Naive thymus-derived CD8-positive, alpha-beta T cell (primary cell): ENCODE measurements at places on chromosomes 3 and 15.

- no peak for DNase-seq
Measured at GRCh38 chr3:196640297-196641018, 964 bp downstream of the NRROS start.

GRCh38 chr15:72365844-72366243, 10.0 kb downstream of the HEXA start:
- DNase-seq, result peak; percentile 49

DNA sequence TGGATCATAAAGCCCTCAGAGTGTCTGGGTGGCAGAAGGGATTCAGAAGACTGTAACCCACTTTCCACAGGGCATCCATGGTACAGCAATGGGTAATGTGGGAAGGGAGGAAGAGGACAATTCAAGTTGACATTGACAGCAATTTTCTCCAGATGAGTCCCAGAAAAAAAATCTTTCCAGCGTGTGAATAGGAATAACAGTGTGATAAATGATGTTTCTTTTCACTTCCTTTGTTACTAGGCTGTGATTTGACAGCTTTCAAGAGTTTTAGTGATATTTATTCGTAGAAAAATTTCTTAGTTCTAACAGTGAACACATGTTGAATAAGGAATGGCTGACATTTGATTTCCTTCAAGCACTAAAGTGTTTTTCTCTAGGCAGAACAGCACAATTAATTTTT, 186.4 kb downstream of the CADPS start:
- DNase-seq, result no peak

- DNase-seq, result no peak
Measured at GRCh38 chr15:39573844-39574243, 7.0 kb upstream of the THBS1 start.

DNA sequence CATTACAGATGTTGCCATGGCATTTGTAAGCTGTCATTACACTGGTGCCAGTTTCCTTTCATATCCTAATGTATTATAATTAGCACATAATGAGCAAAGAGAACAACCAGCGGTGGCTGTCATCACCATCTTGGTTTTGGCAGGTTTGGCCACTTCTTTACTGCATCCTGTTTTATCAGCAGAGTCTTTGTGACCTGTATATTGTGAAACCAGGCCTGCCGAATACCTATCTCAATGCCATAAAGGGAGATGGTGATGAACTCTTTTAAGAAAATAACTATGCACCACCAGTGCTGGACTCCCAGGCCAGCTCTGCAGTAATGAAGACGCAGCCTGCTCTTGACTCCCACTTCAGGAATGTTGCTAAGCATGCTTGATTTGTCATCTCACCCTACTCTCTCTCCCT, 458.1 kb upstream of the NR2F2 start:
- DNase-seq, result no peak

- DNase-seq, result no peak
Measured at GRCh38 chr15:96325541-96326327, 4.8 kb upstream of the NR2F2 start.

GRCh38 chr3:176574786-176575185, 622.5 kb downstream of the TBL1XR1 start:
- no peak for DNase-seq

DNA sequence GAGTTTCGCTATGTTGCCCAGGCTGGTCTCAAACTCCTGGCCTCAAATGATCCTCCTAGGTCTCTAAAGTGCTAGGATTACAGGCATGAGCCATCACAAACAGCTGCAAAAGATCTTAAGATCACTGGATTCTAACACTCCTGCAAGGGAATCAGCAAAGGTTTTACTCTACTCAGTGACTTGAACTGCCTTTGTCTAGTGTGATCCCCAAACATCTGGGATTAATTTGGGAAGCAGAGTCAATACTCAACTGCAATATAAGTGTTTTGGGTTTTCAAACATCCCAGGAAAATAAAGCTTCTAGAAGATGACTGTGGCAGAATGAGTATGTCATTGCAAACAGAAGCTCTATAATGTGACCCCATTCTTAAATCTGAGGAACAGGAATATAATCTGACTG, 7.2 kb downstream of the SPG21 start:
- DNase-seq, result no peak

DNA sequence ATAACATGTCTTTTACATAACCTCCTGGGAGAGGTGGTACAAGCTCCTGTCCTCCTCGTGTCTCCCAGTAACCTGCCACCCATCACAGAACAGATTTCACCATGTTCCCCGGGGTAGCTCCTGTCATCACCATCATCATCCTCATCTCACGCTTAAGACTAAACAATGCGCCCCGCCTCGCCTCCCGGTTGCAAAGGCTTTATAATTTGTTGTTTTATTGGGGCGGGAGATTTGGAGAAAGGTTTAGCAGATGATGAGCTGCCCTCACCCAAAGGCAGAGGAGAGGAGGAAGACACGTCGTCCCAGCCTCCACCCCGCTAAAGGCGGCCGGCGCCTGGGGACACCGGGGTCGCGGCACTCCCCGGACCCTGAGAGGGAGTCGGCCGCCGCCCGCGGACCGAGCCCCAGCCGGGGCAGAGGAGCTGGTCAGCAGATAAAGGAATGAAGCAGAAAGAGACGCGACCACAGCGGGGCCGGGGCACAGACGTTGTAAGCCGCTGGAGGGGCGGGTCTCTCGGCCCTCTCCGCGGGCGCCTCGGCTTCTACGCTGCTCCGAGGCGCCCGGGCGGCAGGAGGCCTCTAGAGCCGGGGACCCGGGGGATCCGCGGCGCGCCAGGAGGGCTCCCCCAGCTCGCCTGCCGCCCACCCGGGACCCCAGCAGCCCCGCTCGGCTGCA, 589 bp downstream of the HERC1 start:
- DNase-seq, result peak; percentile 37

DNA sequence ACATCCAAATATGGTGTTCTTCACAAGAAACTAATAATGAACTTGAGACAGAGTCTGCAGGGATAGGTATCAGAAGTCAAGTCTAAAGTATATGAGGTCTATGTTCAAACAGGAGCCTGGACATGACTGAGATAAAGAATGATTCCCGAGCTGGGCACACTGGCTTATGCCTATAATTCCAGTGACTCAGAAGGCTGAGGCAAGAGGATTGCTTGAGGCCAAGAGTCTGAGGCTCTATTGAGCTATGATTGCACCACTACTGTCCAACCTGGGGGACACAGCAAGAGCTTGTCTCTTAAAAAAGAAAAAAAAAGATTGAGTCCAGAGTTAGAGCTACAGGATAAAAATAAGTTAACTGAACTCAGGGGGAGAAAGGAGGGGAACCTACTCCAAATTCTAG, 246.5 kb downstream of the LRRN1 start:
- no peak for DNase-seq

DNA sequence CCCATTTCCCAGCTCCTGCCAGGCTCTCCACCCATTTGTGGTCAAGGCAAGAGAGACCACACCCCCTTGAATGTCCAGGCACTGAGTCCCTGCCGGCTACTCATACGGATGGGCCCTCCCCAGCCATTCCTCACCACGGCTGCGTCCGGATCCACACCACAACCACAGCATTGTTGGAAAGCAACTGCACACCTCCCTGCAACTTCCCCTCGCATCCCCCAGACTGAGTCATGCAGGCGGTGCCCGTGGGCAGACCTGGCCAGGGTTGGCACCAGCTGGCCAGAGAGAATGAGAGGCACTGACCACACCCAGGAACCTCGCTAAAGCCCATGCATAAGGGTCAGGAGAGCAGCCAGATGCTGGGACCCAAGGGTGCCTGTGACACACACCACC, 30.5 kb downstream of the LOXL1 start:
- DNase-seq, result no peak

DNA sequence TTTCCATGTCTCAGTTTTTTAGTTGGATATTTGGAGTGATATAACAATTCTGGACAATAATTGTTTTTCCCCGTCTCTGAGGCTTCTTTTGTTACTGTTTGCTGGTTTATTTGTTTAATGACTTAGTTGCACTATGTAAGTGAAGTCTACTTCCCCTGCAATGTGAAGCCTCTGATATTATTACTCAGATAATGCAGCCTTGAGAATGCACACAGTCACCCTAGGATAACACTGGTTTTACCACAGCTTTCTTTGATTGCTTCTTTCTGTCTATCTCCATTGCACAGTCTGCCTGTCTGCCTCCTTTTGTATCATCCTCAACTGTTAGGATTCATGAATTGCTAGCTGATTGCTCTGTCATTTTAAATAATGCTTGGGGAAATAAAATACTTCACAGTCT, 208.7 kb upstream of the ROBO1 start:
- no peak for DNase-seq

- no peak for DNase-seq
Measured at GRCh38 chr15:90872486-90873184, 4.2 kb downstream of the FURIN start.

DNA sequence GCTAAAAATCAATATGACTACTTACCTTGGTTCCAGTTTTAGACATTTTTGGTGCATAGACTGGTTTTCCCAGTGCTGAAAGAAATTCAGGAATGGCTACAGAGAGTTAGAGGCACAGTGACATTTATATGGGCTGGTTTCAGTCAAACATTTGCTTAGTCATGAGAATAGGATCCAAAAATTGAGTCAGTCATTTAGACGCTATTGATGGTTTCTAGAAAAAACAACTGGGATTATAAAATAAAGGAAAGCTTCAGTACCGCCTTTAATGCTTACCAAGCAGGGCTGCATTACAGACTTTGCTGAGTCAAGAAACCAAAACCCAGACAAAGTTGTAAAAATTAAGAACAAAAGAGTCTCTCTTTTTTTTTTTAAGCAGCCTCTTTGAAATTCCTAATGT, at the start of gene CRYGS:
Gene CRYGS (minus strand): TSS at position 100 of the 400 bp plus-strand sequence. CDS start 54 bp downstream, at position 46.
- no peak for DNase-seq

DNA sequence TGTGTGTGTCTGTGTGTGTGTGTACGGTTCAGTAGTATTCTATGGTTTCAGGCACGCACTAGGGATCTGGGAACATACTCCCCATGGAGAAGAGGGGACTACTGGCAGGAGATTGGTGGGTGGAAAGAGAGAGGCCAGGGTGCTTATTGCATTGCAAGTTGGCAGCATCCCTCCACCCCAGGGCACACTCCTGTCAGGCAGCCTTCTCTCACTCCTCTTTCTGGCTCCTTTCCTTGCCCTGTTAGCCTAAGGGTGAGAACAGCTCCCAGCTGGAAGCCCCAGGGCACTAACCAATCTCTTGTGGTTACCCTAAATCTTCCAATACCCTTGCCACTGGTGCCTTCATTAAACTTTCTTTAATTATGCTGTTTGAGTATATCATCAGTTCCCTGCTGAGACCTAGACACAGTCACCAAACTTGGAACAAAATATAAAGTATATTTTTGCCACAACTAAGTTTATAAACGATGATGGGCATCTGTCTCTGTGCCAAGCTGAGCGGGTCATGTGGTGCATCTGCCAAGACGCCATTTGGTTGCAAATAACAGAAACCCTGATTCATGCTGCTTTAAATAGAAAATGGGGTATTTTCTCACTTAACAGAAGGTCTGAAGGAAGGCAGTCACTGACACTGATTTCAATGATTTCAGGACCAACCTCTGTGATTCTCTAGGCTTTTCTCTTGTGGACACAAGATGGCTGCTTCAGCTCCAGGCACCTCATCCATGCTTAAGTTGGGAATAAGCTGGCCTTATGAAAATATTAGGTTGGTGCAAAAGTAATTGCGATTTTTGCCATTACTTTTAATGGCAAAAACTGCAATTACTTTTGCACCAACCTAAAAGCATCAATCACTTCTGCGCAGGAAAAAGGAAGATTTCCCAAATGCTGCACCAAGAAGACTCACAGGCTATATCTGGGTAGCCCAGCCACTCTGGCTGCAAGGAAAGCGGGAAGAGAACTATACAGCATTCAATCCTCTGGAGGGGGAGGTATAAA, 476.9 kb upstream of the PROK2 start:
- no peak for DNase-seq

DNA sequence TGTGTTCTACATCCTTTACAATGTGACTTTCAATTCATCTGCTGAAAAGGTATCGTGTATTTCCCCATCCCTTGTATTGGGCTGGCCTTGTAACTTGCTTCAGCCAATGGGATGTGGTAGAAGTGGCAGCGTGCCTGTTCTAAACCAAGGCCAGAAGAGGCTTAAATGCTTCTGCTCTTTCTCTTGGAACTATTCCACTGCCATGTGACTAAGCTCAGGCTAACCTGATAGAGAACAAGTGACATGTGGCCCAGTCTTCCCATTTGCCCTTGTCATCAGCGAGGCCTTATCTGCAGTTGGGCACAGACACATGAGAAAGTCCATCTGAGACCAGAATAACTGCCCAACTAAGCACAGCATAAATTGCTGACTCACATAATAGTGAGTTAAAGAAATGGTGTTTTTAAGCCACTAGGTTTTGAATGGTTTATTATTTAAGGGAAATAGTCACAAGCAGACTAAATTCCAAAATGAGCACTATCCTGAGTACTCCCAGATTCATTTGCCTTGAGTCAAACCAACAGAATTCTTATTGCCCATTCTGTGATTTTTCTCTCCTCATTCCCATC, 230.2 kb downstream of the CPNE4 start:
- no peak for DNase-seq

DNA sequence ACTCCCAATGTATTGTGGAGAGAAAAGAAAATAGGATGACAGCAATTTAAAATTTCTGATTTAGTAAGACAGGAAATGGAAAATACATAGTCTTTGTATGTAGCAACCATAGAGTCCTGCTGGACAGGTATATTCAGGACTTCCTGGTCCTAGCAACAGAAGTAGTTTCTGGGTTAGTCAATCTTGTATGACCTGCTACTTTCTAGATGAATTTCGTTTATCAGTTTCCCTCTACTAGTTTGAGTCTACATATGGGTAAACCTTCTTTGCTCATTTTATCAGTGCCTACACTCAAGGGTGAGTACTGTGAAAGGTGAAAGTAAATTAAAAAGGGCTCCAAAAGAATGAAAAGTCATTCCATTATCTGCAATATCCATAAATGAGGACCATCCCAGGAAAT, 309.8 kb downstream of the UNC13C start:
- no peak for DNase-seq

DNA sequence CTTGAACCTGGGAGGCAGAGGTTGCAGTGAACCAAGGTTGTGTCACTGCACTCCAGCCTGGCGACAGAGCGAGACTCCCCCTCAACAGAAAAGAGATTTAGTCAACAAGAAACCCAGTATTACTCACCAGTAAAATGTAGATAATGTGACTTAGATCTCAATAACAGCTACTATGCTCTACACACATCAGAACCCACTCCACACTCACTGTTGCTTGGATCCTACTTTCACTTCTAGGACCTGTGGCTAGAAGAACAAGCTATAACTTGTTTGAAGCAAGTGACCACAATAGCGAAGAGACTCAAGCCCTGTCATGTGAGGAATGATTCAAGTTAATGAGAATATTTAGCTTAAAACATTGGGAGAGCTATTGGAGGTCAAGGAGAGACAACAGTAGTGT, 100.7 kb downstream of the ANXA2 start:
- DNase-seq, result no peak
